ENCODE measurements at places on chromosomes 4 and X.

DNA sequence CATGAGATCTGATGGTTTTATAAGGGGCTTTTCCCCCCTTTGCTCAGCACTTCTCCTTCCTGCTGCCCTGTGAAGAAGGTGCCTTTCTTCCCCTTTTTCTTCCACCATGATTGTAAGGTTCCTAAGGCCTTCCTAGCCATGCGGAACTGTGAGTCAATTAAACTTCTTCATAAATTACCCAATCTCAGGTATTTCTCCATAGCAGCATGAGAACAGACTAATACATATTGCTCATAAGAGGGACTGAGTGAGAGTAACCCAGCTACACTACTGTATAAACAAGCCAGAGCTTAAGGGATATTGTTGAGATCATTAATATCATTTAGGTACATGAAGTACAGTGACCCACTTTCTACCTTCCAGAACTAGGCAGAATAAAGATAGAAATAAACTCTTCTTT, 102.9 kb downstream of the TEX13A start:
- no peak for DNase-seq

GRCh38 chr4:111639120-111639690, 506.0 kb upstream of the FAM241A start:
- no peak for DNase-seq

DNA sequence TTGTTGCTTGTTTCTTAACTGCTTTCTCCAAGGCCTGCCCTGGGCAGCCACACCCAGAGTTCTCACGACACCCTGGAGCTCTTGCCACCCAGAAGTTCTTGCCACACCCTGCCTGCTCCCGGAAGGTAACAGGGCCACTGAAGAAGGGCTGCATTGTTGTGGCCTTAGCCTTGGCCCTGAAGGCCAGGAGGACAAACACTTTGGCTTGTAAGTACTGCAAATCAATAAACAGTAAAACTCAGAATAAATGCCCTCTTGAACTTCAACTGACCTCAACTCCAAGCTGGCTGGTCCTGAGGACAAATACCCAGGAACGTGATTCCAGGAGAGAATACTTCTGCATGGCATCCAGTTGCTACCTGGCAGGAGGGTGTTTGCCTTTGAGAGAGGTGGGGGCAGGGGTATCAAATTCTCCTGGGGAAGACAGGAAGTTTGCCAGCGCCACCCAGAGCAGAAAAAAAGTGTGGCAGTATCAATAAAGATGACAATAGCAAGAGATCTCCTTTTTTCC, 54.1 kb downstream of the TLR10 start:
- DNase-seq, result no peak

DNA sequence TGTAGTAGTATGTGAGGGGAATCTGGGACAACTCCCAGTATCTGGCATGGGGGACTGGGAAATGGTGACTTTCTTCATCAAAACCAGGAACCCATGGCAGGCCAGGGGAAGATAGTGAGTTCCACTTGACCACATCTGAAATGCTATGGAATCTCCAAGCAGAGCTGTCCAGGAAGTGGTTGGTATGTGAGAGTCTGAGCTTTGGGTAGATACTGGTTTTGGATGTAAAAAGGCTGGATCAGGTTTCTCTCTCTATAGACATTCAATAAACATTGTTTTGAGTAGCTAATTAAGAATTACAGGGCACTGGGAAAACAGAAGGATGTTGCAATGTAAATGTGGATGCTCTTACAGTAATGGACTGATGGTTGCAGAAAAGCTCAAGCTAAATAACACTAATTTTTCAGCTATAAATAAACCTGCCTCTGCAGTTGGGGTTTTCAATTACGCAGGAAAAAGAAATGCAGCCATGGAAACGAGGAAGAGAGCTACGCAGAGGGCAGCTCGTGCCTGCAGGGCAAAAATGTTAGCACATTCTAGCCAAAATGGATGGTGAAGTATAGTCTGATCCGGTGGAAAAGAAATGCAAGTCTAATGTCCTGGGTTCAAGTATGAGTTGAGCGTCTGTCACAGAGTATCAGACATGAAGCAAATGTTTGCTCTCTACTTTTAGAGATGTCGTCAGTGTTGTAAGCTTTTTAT, 13.4 kb upstream of the CHRNA9 start:
- DNase-seq, result no peak

GRCh38 chr4:88775529-88775928, 77.9 kb upstream of the NAP1L5 start:
- no peak for DNase-seq

DNA sequence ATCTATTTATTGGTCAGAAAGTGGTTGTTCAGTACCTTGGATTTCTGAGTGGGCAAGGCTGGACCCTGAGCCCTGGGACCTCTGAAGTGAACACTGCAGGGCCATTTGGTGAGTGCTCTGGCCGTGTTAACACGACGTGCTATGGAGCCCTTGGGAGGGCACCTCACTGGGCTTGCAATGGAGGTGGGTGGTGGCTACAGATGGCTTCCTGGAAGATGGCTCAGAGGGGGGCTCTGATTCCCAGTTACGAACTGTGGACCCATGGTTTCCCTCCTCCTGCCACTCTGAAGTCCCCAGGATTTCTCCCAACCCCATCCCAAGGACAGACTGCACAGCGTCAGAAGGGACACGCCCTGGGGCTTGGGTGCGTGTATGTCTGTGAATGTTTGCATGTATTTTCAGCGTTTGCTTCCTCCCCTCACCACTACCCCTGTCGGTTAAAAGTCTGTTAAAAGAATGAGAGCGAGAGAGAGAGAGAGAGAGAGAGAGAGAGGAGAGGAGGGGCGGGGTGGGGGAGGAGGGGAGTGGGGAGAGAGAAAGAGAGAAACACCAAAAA, 3.7 kb upstream of the RHOH start:
- no peak for DNase-seq

GRCh38 chr4:168744021-168744420, 247.2 kb downstream of the PALLD start:
- DNase-seq, result no peak

DNA sequence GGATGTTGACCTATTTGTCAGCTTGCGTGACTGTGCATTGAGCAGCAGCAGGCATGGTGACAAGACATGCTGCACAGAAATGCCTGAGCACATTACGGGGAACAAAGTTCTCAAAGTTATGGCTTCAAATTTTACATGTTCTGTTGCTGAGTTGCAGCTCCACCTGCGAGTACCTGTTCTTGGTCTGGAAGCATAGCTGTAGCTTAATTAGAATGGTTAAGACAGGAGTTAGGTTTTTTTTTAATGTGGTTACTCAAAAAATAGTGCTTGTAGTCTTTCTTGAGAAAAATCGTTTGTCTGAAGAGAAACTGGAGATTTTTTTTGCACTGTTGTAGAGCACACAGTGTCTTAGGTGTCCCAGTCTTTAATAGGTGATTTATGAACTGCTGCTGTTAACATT, 38.8 kb upstream of the GNPDA2 start:
- no peak for DNase-seq

DNA sequence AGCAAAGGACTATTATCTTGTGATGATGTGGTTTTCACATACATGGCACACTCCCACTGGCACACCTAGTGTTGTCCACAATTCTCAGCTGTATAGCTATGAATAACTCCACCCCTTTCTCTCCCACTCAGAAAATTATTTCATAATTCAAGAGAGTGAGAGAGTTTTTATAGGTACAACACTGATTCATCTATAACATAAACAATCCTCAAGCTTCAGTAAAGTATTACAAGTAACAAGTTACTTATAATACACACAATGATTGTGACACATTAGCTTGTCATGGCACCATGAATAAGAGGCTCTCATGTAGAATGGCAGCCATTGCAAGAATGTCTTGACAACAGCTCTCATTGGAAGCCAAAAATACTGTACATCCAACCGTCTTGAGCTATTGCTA, 43.9 kb downstream of the RAB40A start:
- DNase-seq, result no peak

DNA sequence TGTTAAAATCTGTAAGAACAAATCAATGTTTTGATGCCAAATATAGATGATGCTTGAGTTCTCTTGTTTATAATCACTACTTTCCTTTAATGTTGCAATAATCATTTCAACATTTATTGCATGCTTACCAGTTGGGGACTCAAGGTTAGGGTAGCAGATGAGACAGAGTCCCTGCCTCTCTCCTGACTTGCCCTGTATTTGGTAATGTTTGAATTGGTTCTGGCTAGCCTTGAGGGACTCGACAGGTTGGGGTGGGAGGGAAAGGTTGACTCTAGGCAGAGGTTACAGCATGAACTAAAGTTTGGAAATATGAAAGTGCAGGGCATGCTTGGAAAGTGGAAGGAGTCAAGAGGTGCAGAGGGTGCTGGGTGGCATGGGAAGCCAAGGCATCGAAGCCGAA, 2.0 kb downstream of the SEC24B start:
- DNase-seq, result no peak

- no peak for DNase-seq
These were observed 8.9 kb upstream of the DCK start for GRCh38 chr4:70984589-70984988.

DNA sequence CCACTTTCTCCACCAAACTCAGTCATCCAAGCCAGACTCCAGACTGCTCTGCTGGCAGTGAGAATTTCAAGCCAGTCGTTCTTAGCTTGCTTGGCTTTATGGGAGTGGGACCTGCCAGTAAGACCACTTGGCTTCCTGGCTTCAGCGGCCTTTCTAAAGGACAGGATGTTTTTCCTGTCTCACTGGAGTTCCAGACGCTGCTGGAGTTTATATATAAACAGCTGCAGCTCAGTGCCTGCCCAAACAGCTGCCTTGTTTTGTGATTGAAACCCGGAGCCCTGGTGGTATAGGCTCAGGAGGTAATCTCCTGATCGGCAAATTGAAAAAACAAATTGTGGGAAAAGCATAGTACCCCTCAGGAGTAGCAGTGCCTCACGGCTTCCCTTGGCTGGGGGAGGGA, 1165.8 kb upstream of the ADGRL3 start:
- no peak for DNase-seq

DNA sequence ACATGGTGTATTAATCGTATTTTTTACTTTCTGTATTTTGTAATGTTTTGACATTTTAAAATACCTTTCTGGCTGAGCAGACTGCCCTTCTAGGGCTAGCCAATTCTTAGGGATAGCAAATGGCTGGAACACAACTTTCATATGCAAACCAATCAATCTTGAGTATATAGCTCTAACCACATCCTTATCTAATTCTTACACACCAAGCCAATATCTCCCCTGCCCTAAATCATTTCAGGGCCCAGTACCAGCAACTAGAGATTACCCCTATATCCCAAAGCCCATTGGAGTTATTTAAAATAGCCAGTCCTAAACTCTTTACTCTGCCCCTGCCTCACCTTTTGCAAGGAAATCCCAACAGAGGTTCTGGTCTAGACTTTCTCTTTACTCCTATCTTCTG, 58.3 kb downstream of the INTS12 start:
- DNase-seq, result no peak

GRCh38 chrX:56069299-56069931, 162.7 kb upstream of the KLF8 start:
- no peak for DNase-seq

GRCh38 chr4:4981427-4981826, 37.8 kb downstream of the CYTL1 start:
- DNase-seq, result no peak

DNA sequence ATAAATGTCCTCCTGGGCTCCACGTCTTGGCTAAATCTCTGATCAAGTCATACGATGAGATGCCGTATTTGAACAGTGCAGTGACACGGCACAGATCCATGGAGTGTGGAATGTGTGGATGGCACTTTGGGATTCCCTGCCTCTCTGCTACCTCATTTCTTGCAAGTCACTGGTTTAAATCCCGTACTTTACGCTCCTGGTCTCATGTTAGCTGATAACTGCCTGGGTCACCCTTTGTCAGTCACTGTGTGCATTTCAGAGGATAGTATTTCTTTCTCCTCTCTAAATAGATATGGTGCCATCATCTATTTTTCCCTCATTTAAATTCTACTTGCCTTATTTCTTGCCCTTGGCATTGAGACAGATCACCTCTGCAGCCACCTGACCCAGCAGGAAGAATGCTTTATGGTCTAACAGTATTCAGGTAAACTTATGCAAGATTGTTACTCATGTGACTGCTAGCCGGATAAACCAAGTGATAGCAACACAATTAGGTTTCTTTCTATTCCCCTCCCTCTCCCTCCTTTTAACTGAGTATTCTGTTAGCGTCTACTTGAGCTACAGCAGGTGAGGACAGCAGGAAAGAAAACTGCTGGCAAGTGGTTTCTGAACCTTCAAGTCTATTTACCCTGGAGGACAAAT, 2.8 kb downstream of the EGF start:
- no peak for DNase-seq

GRCh38 chrX:151970661-151971060, 3.8 kb downstream of the GABRE start:
- DNase-seq, result no peak

GRCh38 chr4:154497889-154498288, 6.3 kb upstream of the DCHS2 start:
- no peak for DNase-seq

- DNase-seq, result no peak
These were observed 183.8 kb downstream of the FRMPD4 start for GRCh38 chrX:12322031-12322430.

DNA sequence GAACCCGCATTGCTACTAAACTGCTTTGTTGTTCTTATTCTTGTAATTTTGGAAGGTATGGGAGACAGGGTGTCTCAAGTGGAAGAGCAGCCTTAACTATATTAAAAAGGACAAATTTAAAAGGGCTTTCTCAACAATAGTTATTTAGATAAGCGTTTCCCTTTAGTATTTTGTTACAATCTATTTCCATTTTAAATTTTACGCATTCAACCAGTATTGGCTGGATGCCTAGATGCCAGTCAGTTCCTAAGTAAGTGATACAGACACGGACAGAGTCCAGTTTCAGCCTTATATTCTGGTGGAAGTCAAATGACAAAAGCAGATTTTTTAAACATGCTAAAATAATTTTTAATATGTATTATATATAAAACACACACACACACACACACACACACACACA, 28.3 kb downstream of the FAT1 start:
- no peak for DNase-seq

DNA sequence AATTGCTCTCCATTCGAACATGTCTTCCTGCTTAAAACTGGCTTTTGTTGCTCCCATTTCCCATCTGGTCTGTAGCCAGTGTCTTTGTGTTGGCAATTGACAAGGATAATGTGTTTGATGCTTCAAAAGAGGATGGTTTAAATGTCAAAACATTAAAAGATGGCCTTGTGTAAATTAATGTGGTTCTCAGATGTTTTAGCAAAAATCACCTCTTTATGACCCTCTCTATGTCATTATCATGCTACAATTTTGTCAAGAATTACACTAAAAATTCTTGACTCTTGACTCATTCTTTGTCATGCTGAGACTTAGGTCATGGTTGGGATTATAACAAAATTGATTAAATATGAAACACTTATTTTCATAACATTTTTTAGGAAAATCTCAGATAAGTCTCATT, 47.4 kb downstream of the TMEM131L start:
- DNase-seq, result no peak

GRCh38 chrX:103774070-103774642, 2.5 kb upstream of the PLP1 start:
- DNase-seq, result no peak

GRCh38 chr4:81913427-81913879, 441.7 kb upstream of the RASGEF1B start:
- peak; percentile 6 for DNase-seq
